ENCODE measurements at places on chromosomes 16 and 17.
A peak's percentile ranks its signal among the peaks of the same experiment; 100 is the strongest.

- DNase-seq = no peak
These were observed 5.9 kb upstream of the SLC13A2 start for GRCh38 chr17:28467456-28468025.

DNA sequence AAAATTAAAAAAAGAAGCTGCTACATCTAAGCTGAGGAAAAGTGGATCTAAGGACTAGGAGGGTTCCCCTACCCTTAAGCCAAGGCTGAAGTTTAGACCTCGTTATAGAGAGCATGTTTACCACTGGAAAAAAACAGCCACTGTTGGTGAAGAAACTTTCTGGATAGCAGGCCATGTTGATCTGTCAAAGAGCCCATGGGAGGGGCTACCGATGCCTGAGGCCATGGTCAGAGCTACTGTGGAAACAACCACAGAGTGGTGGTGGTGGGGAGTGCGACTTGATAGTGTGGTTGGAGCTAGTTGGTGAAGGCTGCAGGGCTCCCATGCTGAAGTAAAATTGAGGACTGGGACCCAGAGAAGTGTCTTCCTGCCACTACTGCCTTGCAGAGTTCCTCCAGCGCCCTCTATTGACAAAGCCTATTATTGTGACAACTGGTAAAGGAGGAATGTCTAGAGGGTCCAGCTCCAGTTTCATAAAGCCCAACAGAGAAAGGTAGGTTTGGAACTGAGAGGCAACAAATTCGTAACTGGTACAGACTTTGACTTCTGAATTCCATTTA is 12.7 kb upstream of the FAM20A start:
- peak; percentile 55 for DNase-seq

DNA sequence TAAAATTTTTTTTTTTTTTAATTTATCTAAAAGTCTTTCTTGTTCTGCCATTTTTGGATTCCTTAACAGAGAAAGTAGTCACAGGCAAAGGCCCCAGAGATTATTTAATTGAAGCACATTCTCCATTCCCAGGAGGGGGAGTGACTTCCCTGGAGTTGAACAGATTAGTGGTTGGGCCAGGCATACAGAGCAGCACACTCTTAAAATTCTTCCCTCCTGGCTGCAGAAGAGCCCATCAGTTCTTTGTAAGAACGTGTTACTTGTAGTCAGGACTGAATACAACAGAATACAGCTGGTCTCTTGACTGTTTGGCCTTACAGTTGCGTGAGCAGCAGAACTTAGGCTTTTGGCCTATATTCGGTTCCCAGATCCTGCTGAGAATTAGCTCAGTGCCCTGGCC is 1.8 kb downstream of the ALKBH5 start:
- no peak for DNase-seq

DNA sequence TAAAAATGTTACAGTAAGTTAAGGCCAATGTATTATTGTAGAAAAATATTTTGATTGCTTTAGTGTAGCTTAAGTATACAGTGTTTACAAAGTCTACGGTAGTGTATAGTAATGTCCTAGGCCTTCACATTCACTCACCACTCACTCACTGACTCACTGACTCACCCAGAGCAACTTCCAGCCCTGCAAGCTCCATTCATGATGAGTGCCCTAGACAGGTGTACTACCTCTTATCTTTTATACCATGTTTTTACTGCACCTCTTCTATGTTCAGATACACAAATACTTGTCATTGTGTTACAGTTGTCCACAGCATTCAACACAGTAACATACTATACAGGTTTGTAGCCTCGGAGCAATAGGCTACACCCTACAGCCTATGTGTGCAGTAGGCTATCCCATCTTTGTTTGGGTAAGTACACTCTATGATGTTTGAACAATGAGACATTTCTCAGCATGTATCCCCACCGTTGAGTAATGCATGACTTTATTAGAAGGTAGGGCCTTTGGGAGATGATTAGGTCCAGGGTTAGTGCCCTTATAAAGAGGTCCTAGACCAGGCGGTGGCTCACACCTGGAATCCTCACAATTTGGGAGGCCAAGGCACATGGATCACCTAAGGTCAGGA is 117.8 kb downstream of the SLC39A11 start:
- no peak for DNase-seq

DNA sequence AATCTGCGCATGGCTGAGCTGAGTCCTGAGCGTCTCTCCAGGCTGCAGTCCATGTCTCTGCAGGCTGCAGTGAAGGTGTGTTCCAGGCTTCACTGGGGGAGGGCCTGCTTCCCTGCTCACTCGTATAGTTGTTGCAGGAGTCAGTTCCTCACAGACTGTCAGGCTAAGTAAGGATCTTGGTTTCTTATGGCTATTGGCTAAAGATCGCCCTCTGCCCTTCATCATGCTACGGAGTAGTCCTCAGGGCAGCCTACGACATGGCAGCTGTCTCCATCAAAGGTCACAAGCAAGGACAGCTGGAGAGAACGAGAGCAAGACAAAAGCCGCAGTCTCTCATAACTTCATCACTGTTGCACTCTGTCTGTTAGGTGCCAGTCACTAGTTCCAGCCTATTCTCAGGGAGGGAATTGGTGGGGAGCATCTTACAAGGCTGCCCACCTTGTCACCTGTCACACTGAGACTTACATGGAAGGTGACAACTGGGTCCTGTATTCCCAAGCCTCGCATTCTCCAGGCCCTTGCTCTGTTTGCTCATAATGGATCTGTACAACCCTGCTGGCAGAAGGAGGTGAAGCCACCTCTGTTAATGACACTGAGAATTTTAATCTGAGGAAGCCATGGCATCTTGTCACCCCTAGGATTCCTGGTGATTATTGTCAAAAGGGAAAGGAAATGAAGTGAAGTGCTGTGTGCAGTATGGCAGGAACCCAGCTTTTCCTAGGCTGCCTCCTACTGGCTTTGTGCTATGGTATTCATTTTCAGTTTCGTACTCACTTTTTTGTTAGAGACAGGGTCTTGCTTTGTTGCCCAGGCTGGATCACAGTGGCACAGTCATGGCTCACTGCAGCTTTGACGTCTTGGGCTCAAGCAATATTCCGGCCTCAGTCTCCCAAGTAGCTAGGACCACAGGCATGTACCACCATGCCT is 43.4 kb downstream of the MFSD11 start:
- DNase-seq = no peak

DNA sequence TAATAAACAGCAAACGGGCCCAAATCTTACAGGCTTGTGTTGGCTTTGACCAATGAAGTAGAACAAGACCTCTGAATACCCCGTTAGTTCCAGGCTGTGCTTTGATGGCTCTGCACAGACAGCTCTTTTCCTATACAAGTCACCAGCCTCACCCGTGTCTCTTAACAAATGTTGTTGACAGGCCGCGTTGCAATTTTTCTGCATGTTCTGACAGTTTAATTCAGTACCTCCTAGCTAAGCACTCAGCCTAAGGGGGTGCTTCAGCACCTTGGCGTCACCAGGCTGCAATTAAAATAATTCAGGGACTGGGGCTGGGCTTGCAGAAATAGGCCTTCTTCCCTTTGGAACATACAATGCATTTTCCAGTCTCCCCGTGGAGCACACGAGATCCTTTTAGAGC is 500.1 kb downstream of the MAF start:
- DNase-seq = no peak

GRCh38 chr17:1577583-1578013 is 15.0 kb upstream of the PITPNA start:
- no peak for DNase-seq

DNA sequence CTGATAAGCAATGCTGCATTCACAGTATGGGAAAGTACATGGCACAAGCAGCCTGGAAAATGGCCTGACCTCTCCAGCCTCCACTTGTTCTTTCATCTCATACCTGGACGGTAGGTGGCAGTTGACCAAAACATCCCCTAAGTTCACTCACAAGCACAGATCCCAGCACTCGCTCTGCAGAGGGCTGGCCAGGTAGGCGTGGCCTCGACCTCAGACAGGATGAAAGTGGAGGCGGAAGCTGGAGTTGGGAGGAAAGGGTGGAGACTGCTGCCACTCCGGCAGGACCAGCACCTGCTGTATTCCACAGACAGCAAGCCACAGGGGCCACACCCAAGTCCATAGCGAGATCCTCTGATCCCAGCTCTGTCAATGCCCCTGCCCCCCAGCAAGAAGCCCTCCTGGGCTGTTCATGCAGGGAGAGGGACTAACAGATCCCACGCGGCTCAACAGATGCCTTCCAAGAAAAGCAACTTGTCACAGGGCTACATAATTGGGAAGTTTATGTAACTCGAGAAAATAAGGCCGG is 31.3 kb downstream of the ZCCHC14 start:
- DNase-seq = peak; percentile 27

- DNase-seq = no peak
These were observed 17.4 kb downstream of the WNT9B start for GRCh38 chr17:46868689-46869187.

DNA sequence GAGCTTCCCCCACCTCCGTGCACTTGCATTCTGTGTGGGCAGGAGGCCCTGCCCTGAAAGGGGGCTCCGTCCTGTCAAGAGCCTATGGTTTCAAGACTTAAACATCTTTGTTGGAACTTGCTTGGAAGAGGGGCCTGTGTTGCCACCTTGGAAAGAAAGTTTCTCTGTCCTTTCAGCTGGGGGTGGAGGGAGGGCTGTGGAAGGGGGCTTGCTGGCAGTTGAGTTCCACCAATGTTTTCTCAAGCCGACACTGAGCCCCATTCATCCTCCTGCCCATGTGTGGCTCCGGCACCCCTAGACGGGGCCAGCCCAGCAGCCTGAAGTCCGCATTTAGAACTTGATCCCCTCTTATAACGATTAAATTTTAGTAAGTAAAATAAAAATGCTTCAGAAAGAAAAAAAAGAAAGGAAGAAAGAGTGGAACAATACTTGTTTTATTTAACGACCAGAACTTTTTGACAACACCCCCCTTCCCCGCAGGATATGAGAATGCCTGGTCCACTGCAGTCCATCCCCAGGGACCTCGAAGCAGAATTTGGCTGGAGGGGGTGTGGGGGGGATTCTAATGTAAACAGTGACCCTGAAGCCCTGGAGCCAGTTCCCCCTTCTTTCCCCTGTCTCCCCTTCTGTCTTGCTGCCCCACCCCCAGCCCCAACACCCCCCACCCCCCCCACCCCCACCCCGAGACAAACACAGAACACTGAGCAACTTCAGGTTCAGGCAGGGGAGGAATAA is 26.9 kb upstream of the CLEC18A start:
- no peak for DNase-seq

DNA sequence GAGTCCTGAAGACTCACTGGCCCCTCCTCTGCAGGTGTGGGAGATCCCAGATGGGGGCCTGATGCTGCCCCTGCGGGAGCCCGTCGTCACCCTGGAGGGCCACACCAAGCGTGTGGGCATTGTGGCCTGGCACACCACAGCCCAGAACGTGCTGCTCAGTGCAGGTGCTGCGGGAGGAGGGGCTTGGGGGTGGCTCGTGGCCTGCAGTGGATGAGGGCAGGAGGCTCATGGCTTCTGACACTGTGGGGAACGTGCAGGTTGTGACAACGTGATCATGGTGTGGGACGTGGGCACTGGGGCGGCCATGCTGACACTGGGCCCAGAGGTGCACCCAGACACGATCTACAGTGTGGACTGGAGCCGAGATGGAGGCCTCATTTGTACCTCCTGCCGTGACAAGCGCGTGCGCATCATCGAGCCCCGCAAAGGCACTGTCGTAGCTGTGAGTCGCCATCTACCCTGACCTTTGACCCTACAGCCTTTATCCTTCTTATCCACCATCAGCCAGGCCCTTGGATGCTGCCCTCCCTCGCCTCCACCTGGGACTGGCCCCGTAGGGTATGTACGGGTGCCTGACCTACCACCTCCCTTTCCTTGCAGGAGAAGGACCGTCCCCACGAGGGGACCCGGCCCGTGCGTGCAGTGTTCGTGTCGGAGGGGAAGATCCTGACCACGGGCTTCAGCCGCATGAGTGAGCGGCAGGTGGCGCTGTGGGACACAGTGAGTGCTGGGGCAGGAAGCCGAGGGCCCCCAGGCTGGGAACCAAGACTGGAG is 3.6 kb downstream of the CORO1A start:
- DNase-seq = no peak

GRCh38 chr17:77322514-77323412 is 182.0 kb downstream of the SEC14L1 start:
- DNase-seq = no peak

DNA sequence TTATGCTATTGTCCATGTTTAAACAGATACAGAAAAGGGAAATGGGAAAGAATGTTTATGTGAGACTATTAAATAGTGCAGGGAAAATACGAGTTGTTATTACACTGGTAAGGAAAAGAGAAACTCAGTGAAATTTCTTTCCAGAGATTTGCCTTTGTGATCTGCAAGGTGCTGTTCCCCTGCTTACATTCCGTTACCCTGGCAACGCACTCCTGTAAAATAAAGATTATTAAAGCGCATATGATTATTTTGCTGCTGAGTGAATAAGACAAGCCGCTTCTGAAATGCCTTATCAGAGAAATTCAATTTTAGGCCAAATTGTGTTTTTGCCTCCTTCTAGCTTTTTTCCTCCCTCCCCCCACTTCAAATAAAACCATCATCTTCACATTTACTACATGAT is 328.6 kb upstream of the PMFBP1 start:
- no peak for DNase-seq

GRCh38 chr17:63881935-63882601 is at the start of gene GH2:
GH2 (minus strand) TSS chr17:63881944; CDS start chr17:63881801, 143 bp downstream.
- DNase-seq = no peak

- no peak for DNase-seq
These were observed 89.0 kb downstream of the C17orf67 start for GRCh38 chr17:56744721-56745120.

DNA sequence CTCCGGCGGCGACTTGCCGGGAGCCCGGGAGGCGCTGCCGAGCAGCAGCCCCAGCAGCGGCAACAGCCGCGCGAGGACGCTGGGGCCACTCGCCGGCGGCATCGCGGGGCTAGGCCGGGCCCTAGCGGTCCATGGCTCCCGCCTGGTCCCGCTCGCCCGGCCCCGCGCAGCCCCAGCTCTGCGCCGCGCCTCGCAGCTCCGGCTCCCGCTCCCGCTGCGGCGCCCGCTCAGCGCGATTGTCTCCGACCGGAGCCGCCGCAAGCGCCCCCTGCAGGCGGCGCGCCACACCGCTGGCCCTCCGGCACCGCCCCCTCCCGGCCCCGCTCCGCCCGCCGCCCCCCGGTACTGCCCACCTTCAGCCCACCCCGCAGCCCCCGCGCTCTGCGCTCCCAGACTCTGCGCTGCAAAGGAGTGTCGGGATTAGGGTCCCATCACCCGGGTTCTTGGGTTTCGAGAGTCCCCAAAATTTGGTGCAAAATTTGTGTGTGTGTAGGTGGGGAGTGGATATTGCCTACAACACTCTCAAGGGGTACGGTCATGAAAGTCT is at the start of gene FAM171A2:
Gene FAM171A2, minus strand, starts transcription at position 241 of the 547 bp plus-strand sequence. Its CDS starts 139 bp downstream, at position 102.
- DNase-seq = peak; percentile 60

DNA sequence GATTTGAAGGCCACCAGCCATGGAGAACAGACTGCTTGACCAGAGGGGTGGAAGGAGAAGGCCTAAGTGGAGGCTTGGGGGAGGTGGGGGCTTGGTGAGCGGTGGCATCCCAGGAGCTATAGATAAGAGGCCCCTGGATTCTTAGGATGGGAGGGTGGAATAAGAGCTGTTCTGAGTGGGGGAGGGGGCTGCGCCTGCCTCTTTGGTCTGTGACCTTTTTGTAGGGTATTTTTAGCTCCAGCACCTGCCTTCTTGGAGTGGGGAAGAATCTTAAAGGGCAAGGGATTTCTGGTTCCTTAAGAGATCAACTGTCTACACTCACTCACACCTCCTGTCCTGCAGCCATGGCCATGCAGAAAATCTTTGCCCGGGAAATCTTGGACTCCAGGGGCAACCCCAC is 567 bp downstream of the ENO3 start:
- no peak for DNase-seq

- no peak for DNase-seq
These were observed 125.5 kb upstream of the HSBP1 start for GRCh38 chr16:83682116-83682867.

Measured in NCI-H1092 (cell line).